ENCODE measurements at places on chromosomes 1 and 21.

GRCh38 chr1:76238094-76238628, 163.6 kb downstream of the ST6GALNAC3 start:
- DNase-seq: no peak

DNA sequence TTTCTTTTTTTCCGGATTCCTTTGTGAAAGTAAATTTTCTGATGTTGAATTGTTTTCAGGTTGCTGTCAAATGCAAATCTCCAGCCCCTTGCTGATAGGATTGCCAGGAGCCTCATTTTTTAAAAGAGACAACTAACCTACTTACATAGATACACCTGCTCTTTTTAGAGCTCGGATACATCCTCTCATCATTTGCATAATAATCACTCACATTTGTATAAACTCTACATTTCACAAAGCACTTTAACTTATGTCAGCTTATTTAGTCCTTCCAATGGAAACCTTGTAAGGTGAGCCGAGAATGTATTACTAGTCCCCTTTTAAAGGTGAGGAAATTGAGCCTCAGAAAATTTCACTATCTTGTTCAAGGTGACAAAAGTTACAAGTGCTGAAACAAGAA, 84.8 kb downstream of the KCTD3 start:
- no peak for DNase-seq

DNA sequence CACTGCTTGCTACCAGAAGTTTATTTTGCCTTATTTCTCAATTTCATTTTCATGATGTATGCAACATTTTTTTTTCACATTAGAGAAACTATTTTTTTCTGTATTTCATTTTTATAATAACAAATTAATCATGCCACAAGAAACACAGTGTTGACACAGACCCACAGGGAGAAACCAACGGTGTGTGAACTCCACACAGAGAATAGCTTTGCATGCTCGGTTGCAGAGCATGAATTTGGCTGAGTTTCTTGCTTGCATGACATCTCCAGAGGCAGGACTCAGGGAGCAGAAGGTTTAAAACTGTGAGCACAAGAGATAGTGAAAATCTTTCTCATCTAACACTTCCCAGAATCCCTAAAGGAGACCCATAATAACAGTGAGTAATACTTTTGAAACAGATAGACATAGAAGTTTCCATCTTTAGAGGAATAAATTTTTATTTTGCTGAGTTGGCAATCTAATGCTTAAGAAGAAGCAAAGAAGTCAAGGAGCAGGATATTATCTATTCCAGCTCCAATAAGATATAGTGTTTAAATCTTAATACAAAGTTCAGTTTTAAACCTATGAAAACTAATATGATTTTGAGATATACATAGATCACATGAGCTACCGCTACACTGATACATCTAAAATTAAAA, 890.9 kb downstream of the MRPL39 start:
- no peak for DNase-seq

DNA sequence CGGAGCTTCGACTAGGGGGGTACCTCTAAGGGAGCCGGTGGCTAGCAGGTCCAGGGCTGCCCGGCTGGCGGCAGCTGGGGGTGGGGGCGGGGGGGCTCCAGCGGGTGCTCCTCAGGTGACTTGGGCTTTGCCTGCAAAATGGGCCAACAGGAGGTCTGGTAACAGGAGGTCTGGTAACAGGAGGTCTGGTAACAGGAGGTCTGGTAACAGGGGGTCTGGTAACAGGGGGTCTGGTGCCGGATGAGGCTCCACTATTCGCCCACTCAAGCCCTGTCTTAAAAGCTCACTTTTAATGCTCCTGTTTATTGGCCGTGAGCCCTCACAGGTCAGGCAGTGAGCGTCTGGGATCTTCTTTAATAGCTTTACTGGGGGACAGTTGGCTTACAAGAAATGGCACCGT, 40.4 kb upstream of the ACTRT2 start:
- no peak for DNase-seq

- DNase-seq: peak; percentile 62
These were observed 25.5 kb downstream of the CD34 start for GRCh38 chr1:207885129-207886032.

DNA sequence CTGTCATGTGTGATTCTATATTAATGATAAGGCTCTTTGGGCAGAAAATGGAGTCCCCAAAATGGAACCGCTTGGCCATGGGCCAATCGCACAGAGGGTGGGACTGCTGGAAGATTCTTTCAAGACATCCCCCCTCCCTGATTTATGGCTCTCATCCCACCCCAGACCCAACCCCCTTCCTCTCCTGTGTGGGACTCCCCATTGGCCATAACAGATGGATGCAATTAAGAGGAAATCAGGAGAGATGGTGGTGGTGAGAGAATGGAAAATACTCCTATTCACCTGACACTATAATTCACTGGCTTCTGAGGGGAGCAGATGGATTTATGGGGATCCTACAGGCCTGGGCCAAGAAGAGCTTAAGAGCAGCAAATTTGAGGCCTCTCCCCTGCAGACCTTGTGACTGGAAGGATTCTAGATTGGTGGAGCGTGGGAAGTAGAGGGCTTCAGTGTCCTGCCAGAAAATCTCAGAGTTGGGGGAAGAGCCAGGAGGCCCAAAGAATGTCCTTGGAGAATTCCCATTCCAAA, 1.7 kb downstream of the IGFN1 start:
- DNase-seq: no peak

- DNase-seq: no peak
These were observed 99.5 kb upstream of the IGSF21 start for GRCh38 chr1:18008081-18008480.

DNA sequence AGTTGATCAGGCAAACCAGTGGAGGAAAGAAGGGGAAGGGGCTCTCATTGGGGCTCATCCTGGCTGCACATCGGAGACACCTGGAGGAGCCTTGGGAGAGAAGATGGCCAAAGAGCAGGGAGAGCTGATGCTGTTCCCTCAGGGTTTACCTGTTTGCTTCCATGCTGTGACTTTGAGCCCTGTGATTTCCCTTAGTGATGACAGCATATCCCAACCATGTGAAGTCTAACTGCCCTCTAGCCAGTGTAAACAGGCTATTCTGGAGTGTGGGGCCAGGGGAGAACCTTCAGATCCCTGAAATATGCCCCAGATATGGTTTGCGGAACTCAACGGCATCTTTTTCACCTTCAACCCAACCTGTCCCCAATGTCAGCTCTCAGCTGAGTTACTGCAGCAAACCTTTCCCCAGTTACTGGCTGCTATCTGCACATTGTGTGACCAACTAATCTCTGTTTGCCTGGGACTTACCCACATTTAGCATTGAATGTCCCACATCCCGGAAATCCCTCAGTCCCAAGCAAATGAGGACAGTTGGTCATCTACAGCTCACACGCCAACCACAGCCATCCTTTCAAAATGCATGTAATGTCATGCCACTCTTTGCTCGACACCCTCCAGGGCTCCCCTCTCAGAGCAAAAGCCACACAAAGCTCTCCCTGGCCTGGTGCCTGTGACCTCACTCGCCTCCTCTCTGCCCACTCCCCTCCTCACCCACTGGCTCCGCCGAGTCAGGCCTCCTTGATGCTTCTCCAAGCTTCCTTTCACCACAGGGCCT, 242.3 kb downstream of the KCNJ6 start:
- no peak for DNase-seq

- peak; percentile 14 for DNase-seq
These were observed 71.2 kb upstream of the ECE1 start for GRCh38 chr1:21361506-21361905.

DNA sequence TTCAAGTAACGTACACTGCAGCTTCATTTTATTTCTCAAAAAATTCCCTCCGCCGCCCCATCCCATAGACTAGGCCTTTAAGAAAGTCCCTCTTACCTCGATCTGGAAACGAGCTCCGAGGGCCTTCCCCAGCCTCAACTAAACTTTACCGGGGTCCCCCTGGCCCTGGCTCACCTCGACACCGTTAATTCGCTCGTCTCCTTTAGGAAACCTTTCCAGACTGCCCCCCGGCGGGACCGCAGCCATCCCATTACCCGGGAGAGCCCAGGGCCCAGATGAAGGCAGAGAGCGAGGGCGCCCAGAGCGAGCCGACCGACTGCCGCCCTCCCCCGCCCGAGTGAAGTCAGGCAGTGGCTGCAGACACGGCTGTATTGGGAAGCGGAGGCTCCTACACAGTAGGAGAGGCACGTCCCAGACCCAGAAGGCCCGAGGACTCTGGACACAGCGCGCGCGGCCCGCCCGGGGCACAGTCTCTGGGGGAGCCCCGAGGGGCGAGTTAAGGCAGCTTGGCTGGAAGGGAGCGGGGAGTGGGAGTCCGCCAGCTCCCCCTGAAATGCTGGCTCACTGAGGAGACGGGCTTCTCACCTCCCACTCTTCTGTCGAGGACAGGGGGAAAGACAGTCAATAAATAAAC, 14.6 kb downstream of the SEMA6C start:
- DNase-seq: no peak

- DNase-seq: no peak
These were observed 238.4 kb downstream of the TNR start for GRCh38 chr1:175504875-175505555.

GRCh38 chr1:214739621-214740238, 136.7 kb downstream of the CENPF start:
- no peak for DNase-seq

DNA sequence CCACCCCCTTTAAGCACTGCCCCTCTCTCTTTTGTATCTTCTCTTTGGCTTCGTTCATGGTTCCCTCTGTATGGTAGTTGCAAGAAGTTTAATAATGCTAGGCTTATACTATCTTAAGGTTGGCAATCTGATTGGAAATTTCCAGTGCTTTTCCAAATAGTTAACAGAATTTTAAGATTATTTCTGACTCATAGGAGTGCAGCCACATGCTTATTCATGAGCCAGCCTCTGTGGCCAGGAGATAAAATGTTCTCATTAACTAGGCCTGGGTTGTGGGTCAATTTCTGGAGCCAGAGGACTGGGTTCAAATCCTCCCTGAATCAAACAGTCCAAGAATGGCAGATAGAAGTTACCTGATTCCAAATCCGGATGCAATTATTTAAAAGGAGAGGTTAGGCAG, 103.1 kb downstream of the ATP6V1G3 start:
- DNase-seq: no peak

DNA sequence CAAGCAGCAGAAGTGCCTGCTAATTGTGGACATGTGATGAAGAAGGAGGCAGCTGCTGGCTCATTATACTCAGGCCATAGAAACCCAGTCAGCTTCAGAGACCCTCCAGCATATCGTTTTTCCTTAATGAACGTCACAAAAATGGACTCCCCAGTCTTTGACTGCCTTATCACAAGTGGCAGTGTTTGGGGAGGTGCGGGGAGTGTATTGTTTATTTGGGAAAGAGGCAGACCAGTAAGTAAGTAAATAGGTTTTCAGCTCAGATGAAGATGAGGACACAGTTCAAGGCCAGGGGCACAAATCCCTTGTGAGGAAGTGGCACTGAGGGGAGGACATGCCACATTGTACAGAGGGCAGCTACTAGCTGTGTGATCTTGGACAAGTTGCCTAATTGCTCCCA, 43.5 kb upstream of the NRDC start:
- no peak for DNase-seq

DNA sequence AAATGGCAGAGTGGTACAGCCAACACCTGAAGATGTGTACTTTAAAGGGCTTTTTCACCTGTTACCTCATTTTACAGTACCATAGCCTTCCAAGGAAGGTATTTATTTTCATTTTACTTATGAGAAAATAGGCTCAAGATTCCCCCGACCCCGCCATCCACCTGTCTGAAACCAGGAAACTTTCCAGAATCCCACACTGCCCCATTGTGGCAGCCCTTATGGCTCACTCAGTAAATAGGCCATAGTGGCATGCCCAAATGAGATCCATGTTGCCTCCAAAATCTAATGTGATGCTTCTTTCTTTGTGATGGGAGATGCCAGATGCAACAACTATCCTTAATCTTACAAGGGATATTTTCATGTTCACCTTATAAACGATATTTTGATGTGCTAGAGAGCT, 97.8 kb downstream of the EBNA1BP2 start:
- DNase-seq: no peak

DNA sequence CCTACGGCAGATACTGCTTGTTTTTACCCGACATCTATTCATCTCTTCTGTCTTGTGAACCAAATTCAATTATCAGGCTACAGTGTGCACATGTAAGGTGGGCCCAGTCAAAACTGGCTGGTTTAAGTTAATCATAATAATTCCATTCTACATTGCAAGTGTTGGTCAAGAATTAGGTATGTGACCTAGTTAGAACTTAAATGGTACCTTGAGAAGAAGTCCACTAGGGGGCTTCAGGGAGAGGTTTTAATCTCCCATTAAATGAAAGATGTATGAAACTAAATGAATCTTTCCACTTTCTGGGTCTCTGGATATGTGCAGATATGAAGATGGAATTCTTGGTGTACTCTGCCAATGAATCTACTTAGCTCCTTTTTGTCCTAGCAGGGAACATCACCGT, 187.1 kb downstream of the CDC42BPA start:
- no peak for DNase-seq

- no peak for DNase-seq
These were observed 8.0 kb upstream of the THEMIS2 start for GRCh38 chr1:27864264-27864895.

- DNase-seq: no peak
These were observed 2.5 kb downstream of the TSSK3 start for GRCh38 chr1:32364836-32365235.

DNA sequence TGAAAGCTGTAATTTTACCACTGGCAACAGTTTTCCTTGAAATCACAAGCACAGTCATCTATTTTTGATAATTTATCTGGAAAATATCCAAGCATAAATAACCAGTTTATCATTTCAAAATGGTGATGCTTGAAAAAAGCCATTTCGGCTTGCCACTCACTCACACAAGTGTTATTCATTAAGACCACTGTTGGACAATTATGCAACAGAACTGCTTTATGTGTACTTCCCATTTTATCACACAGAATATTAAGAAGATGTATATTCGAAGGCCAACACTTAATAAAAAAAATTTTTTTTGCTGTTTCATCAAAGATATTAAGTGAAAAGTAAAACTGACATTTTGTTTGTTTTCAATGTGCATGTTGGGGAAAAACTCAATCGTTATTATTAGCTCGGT, 62.3 kb downstream of the EIF4G3 start:
- DNase-seq: no peak

GRCh38 chr1:179313004-179313403, 19.4 kb downstream of the SOAT1 start:
- DNase-seq: no peak

- no peak for DNase-seq
These were observed 67.3 kb downstream of the STUM start for GRCh38 chr1:226615876-226616275.

- DNase-seq: no peak
These were observed 13.5 kb downstream of the FALEC start for GRCh38 chr1:150529017-150529416.

GRCh38 chr1:171152549-171152948, 32.6 kb upstream of the FMO2 start:
- no peak for DNase-seq

DNA sequence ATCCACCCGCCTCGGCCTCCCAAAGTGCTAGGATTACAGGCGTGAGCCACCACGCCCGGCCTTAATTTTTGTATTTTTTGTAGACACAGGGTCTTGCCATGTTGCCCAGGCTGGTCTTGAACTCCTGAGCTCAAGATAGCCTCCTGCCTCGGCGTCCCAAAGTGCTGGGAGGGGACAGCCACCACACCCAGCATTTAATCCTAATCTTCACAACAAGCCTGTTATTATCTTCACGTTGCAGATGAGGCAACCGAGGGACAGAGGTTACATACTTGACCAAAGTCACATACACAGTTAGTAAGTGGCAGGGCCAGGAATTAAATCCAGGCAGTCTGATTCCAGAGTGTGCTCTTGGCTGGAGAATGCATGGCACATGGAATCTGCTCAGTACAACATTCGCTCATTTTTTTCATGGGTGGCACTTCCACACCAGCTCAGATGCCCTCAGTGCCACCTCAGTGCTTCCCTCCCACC, 4.8 kb upstream of the GPR37L1 start:
- no peak for DNase-seq

Data from anterior cingulate cortex (tissue), 58 donors.